ENCODE measurements at places on chromosomes 3 and 15. TPM values are rescaled to one million over a fixed set of nuclear protein-coding genes. Genes with fewer than 3 reads are reported as not detected.

The FANCD2OS gene
- total RNA-seq: not detected

The ARPP21 gene
- not detected for total RNA-seq

The PRKCI gene
- 22.5 TPM for total RNA-seq

DNA sequence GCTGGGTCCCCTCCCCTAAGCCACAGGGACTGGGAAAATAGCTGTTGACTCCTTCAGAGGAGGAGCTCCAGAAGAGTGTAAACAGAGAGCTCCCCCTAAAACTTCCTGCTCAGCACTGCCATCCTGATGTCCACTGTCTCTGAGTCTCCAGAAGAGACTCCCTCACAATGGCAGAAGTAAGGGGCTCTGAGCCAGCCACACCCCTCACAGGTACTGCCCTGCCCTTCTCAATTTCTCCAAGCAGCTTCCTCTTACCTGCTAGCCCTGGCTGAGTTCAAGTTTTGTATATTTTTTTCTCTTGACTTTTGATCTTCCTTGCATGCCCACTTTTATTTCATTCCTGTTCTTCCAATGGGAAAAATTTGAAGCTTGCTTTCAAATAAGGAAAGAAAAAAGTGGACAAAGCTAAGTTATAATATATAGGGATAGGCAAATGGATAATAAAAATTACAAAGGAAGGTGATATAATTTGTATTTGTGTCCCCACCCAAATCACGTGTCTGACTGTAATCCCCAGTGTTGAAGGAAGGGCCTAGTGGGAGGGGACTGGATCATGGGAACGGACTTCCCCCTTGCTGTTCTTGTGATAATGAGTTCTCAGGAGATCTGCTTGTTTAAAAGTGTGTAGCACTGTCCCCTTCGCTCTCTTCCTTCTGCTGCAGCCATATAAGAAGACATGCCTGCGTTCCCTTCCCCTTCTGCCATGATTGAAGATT is 442.2 kb upstream of the WNT5A start:
- no peak for DNase-seq

All from thoracic aorta (tissue), 2 donors.